ENCODE measurements at places on chromosomes 7 and 10.

- DNase-seq = no peak
Observed at GRCh38 chr10:110529596-110530011, 31.9 kb downstream of the DUSP5 start.

GRCh38 chr7:47535704-47536628 is 45.9 kb downstream of the TNS3 start:
- DNase-seq = peak; percentile 45

GRCh38 chr10:43623351-43623750 is 17.1 kb downstream of the ZNF485 start:
- no peak for DNase-seq

DNA sequence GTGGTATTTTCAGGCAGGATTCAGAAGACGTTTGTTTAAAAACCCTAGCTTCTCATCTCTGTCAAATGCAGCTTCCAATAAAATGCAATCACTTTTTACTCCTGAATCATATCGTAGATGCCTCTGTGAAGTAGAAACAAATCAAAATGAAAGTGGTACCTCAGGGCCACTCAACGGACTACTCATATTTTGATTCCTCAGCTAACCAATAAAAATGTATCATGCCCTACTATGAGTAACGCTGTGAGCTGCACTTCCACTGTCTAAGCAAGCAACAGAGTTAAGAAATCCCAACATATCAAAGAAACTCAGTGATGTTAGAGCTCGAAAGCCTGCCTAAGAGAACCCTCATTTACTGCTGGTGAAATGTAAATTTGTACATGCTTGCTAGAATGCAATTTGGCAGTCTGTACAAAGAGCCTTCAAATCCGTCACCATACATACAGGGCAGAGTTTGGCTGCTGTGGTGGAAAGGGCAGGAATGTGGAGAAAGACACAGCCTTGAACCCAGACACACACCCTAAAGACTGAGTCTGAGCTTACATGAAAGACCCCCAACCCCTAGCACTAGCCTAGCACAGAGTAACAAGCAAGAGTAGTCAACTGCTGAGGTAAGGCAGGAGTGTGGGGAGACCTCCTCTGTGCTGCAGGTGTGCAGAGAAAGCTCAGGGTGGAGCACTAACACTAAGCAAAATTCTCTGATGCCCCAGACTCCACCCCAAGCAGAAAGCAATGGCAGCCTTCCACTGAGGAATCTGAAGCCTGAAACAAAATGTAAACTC is 151.5 kb downstream of the ANK3 start:
- DNase-seq = no peak

GRCh38 chr7:93551063-93551895 is 23.2 kb downstream of the CALCR start:
- no peak for DNase-seq

DNA sequence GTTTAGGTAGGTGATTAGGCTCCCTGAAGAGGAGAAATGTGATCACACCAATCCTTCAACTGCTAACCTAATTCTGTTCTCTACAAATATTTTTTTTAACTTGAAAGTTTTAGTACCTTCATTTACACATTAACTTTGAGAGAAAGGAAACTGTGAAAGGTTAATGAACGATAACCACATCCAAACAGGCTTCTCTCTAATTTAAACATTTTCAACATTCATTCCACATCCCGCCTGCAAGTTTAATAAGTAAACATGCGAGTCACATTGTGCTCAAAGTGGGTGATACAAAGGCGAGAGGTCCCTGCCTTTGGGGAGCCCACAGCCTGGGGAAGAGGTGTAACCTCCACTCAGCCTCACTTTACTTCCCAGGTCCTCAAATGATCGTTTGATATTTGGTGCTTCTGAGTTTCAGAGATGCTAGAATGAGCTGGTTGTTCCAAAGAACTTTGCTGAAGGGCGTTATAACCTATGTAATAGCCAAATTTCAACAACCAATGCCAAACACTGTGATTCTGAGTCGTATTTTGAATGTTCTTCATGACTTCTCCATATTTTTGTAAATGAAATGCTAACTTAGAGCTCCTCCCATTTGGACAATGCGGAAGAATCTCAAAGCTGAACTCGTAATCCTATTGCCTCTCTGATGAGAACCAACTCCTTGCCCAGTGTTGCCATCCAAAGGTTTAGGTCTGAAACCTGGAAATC is 47.5 kb downstream of the DENND2A start:
- no peak for DNase-seq

GRCh38 chr7:120272261-120272660 is 714 bp upstream of the KCND2 start:
- DNase-seq = peak; percentile 55

DNA sequence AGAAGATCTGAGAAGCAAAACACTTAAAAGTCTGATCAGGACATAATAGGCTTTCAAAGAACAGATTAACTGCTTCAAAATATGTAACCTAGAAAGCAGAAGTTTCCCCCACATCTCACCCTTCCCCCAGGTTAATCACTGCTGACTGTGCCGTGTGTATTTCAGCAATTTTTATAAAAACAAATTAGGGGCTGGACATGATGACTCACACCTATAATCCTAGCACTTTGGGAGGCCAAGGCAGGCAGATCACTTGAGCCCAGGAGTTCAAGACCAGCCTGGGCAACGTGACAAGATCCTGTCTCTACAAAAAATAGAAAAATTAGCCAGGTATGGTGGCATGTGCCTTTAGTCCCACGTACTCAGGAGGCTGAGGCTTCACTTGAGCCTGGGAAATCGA is 67.6 kb upstream of the GATA3 start:
- no peak for DNase-seq

DNA sequence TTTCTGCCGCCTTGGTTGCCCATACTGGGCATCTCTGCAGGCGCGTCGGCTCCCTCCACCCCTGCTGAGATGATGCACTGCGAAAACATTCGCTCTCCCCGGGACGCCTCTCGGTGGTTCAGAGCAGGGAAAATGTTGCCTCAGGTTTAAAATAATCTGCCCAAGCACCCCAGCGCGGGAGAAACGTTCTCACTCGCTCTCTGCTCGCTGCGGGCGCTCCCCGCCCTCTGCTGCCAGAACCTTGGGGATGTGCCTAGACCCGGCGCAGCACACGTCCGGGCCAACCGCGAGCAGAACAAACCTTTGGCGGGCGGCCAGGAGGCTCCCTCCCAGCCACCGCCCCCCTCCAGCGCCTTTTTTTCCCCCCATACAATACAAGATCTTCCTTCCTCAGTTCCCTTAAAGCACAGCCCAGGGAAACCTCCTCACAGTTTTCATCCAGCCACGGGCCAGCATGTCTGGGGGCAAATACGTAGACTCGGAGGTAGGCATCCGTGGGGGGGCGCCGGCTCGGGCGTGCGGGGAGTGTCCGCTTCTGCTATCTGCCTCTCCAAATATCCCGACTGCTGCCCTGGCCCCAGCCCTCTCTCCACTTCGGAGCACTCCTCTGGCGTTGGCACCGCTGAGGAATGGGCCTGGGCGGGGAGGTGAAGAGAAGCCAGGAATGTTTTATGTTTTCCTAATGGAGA is at the start of gene CAV1:
Gene CAV1 (plus strand): TSS at position 428 of the 689 bp plus-strand sequence. CDS start 27 bp downstream, at position 455.
- DNase-seq = peak; percentile 66
